Anterior cingulate cortex (tissue), 58 donors: ENCODE measurements at places on chromosomes 16 and 17.

DNA sequence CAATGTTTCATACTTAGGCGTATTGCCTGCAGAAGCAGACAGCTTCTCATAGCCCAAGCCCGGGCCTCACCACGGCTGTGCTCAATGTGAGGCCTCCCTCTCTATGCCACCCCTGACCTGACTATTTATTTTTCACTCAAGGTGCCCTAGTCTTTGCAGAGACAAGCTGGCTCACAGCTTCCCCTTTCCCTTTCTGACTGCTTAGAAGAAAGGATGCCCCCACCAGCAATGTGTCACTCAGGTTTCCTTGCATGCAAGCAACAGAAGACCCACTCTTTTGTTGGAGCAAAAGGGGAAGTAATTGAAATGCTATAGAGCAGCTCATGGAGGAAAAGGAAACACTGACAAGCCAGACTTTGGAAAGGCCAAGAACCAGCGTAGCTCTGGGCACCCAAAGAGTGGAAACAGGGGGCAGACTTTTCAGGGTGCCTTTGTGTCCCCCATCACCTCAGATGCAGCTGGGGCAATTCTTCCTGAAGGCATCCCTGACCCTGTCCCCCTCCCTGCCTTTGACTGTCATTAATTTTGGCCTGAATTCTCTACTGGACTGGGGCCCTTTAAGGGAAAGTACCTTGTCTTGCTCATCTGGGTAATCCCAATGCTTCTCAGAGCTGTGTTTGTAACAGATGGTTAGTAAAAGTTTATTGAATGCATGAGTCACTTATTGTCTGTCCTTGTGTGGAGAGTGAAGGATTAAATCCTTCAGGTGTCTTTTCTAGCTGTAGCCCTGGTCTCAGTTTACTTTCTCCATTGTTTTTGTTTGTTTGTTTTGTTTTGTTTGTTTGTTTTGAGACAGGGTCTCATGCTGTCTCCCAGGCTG is 17.8 kb downstream of the RGS9 start:
- DNase-seq, result no peak

DNA sequence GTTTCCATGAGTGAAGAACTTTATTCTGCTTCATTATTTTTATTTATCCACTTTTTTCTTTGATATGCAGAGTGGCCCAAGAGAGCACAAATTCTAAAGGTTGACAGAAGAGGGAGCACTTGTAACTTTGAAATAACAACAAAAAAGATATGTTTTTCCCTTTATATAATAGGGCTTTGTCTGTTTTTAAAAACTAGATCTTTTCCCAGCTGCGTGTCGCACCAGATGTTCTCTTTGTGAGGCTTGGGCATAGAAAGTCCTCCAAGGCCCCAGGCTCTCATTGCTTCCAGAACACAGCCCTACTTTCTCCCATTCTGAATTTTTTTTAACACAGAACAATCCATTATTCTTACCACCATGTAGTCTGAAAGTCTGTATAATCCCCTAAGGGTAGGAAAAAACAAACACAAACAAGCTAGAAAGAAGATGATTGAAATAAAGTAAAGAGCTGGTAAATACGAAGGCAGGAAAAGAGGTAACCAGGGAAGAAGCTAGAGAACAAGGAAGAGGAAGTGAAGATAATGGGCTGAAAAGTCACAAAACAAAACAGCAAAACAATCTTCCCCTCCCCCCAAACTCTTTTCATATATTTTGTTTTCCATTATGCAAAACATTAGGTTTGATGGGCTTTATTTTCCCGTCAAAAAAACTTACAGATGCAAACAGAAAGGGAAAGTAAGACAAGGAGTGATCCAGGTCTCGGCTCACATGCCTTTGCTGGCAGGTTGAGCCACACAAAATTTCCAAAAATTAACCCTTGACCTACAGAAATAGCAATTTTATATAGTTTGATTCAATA is 160.4 kb downstream of the ABCA8 start:
- peak; percentile 55 for DNase-seq

GRCh38 chr16:68369168-68369567 is 58.3 kb downstream of the PRMT7 start:
- no peak for DNase-seq

DNA sequence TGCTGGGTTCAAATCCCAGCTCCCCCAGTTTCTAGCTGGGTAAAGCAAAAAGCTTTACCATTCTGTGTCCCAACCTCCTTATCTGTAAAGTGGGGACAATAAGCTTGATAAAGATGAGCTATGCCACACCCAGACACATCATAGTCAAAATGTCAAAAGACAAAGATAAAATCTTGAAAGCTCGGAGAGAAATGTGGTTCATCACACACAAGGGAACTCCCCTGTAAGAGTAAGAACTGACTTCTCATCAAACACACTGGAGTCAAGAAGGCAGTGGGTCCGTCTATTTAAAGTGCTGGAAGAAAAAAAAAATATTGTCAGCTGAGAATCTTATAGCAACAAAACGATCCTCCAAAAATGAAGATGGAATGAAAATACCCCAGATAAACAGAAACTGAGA is 25.3 kb downstream of the CACNG5 start:
- DNase-seq, result no peak

- DNase-seq, result no peak
Observed at GRCh38 chr16:87465306-87465705, 27.5 kb downstream of the ZCCHC14 start.

DNA sequence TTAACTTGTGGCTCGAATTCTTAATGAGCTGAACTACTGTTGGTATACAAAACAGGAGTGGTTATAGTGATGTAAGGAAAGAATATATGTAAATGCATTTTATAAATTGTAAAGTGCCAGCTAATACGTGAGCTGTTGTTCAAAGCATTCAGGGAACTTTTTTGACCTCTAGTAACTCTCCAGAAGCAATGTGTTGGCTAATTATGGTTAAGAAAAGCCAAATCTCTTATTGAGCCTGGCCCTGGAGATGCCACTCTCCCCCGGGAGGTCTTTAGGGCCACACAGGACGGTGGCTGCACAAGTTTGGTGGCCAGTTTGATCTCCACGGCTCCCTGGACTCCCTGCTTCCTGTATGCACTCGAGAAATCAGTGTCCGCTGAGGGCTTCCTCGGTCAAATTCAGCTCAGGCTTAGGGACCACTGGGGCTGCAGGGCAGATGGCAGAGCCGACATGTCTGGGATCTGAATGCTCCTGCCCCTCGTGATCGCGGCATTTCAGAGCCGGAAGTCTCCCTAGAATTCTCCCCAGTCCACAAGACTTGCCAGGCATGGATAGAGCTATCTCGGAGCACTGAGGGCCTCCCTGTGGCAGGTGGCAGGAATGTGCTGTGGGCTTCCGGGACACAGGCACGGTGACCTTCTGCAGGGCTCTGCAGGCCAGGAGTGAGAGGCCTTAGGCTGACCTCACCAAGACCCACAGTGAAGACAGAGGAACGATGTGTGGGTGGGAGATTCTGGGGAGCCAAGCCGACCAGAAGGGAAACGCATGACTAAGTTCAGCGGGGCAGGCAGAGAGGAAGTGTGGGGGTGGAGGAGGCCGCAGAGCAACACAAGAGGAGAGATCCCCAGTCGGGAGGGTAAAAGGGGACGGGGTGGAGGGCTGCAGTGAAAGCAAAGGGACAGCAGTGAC is 18.6 kb upstream of the PITPNM3 start:
- DNase-seq, result no peak

- no peak for DNase-seq
Observed at GRCh38 chr17:62826956-62827355, 18.8 kb upstream of the MARCHF10 start.

GRCh38 chr16:84995663-84996062 is 15.7 kb downstream of the ZDHHC7 start:
- no peak for DNase-seq

DNA sequence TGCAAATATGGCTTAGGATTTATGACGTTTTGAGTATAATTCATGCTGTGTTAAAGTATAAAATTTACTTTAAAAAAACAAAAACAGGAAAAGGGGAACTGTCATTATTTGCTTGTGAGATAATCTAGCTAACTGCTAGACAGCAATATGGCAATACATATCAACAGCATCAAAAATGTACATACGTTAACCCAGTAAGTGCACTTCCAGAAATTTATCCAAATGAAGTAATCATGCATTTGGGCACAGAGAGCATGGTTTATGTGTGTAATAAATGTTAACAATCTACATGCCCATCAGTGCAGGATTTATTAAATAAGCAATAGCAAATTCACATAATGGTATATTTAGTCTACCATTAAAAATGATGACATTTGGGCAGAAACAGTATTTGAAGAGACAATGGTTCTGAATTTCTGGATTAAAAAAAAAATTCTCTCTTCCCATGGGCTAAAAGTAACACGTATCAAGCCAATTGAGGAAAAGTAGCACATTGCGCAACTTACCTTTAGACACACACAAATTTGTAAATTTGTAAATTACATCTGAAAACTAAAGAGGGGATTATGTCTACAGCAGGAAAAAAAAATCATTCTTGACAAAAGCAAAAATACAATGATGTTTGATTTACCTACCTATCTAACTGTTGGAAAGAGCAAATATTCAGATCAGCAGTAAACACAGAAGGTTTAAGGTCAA is 80.2 kb downstream of the CACNG1 start:
- no peak for DNase-seq

DNA sequence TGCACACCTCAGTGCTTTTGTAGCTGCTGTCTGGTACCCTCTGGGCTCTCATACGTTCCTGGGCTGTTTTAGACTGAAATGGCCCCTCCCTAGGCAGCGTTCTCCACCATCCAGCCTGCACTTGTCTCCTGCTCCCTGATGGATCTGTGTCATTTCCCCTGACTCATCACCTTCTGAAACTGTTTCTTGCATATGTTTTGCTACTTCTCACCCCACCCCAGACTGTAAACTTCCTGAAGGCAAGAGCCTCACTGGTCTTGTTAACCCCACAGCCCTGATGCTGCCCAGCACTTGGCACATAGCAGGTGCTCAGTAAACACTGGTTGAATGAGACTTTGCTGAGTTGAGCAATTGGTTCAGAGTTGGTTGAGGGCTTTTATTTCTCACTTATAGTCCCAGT is 78.7 kb downstream of the CRISPLD2 start:
- no peak for DNase-seq

DNA sequence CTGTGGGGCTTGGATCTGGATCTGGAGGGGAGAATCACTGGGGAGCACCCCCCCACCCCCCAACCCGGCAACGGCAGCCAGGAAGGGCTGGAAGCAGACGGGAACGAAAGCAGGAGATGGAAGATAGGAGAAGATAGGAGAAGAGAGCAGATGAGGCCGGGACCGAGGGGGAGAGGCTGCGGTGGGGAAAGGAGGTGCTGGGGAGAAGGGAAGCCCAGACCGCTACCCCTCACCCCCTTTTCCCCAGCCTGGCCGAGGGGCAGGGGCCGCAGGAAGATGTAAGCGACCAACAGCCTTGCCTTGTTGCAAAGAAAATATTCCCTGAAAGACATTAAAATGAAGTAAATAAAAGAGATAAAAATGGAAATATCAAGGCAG is 26.8 kb upstream of the CBFA2T3 start:
- DNase-seq, result no peak

DNA sequence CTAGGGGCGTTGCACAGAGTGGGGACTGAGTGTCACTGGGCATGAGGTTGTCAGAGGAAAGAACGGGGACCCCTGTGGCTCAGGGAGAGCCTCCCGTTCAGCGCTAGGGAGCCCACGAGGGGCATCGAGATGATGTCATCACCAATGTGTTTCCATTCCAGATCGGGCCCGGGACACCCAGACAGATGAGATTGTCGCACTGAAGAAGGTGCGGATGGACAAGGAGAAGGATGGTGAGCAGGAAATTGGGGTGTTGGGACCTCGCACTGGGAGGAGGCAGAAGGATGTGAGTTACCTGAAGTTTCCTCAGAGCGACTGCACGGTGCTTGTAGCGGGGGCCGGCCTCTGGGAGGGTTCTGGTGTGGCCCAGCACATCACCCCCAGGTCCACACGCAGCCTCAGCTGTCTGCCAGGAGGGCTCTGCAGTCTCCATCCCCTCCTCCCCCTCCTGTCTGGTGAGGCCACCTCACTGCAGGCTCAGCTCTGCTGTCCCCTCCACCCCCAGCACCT is 4.0 kb downstream of the CDK10 start:
- DNase-seq, result no peak

DNA sequence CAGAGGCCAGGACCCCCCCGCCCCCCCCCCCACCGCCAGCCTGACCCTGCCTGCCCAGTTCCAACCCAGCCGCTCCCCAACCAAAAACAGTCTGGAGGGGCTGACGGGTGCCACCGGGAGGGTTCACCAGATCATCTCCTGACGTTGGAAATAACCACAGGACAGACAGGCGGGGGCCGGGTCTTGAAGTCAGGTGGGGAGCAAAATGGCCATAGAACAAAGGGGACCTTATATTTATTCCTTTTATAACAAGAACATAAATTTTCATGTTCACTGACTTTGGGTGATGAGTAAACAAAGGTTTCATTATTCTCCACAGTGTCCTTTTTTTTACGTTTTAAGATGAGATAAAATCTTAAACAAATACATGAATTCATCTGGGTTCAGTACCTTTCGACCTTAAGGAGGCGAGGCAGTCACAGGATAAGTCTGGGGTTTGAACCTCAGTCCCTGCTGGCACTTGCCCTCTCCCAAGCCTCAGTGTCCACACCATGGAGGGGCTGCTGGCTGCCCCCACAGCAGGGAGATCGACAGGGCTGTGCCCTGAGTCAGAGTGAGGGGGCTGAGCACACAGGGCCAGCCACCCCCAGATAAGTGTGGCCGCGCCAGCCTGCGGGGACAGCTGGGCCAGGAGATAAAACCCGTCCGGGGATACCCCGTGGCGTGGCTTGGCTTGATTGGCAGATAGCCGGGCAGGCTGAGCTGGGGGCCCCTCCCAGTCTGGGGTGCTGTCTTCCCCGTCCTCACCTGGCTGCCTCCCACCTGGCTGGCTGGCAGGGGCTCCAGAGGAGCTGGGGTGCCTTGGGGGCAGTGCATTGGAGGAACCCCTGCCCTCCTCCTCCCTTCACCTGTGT is 15.0 kb downstream of the SLC7A5 start:
- DNase-seq, result no peak

GRCh38 chr17:29131814-29132682 is 48.1 kb downstream of the MYO18A start:
- DNase-seq, result no peak

- no peak for DNase-seq
Observed at GRCh38 chr16:14325502-14326401, 254.6 kb downstream of the MRTFB start.

- no peak for DNase-seq
Observed at GRCh38 chr17:9517396-9517795, 58.2 kb downstream of the STX8 start.

- peak; percentile 52 for DNase-seq
Observed at GRCh38 chr17:38693700-38694329, 11.3 kb upstream of the MLLT6 start.

DNA sequence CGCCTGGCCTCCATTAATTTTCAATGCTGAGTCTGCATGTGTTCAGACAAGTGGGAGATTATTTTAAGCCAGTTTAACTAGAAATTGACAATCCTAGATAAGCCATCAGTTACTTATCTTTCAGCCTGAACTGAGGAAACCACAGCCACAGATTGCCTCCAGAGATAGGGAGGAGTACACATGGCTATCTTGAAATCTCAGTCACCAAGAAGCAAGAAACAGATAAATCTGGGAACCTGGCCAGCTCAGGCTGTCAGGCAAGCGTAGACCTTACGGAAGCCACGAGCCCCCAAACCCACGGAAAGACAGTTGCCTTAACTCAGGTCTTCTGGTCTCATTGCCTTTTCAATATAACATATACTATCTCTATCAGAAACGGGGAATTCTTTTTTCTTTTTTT is 2.0 kb upstream of the GLG1 start:
- DNase-seq, result no peak
